ENCODE measurements at places on chromosomes 11 and 22. TPM values are rescaled to one million over a fixed set of nuclear protein-coding genes. Genes with fewer than 3 reads are reported as not detected.
A peak's percentile ranks its signal among the peaks of the same experiment; 100 is the strongest.

The CCND1 gene
- 579 TPM for total RNA-seq

The IL18 gene
- 1.2 TPM for total RNA-seq

The MAPK8IP2 gene
- total RNA-seq = not detected

DNA sequence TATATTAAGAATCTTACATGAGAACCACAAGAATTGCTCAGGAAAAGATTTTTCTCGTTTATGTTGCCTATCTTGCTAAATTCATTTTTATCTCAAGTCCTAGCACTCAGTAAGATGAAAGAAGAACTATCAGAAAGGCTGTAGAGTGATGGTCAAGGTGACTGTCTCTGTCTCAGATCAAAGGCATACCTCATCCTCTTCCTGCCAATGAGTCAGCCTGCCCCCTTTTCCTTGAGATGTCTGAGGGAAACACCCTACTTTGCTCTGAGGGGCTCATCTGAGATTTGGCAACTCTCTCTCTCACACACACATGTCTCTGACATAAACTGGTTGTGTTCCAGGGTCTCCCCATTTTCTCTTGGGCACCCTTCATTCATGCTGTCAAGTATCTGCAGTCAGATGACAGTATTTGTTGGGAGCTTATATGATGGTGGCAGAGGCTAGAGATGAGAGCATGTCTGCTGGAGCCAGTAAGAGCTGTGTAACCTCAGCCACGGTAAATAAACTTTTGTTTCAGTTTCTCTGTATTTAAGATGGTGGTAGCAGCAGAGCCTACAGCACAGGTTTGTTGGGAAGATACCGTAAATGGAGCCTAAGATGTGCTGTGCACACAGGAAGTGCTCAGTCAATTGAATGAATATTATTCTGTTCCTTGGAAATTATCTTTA is 1.6 kb downstream of the MMP27 start:
- no peaks in the 10 kb centered on the region for H3K4me1 ChIP-seq
- DNase-seq = no peak
- no peaks in the 10 kb centered on the region for H3K27me3 ChIP-seq
- H3K27ac ChIP-seq = no peak overlapping the region
- H3K36me3 ChIP-seq = no peaks in the 10 kb centered on the region

DNA sequence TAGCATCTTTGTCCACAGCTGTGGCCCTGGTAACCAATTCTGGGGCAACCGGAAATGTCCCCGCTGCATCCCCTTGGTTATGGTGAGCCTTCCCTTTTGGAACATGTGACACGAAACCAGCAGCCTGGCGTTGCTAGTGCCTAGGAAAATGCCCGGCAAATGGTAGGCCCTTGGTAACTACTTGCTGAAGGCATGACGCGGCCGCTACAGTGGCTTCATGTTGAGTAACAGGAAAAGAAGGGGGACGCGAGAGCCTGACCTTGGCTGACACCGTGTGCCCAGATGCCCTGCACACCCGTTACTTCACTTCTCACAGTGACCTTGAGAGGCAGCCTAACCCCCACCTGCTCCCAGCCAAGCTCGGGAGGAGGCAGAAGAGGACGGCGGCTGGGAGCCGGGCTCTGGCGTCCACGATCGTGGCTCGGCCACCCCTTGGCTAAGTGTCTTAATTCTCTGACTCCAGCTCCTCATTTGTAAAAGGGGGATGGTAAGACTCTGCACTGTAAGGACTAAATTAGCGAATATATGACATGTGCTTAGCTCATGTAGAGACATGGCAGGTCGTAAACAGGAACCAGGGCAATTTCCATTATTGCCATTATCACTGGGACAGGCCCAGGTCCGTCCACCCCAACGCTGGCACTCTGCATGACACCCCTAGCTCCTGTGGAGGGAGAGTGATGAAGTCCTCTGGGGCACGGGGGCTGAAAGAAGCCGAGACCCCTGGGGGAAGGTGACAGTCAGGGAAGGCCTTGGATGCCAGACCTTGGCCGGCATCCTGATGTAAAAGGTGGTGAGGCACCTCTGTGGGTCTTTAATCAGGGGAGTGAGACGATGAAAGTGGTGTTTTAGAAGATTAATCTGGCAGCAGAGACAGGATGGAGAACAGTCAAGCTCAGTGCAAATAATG is 18.9 kb downstream of the IFT27 start:
- no peak for DNase-seq
- H3K27ac ChIP-seq = no peak overlapping the region
- H3K4me3 ChIP-seq = no peak overlapping the region

DNA sequence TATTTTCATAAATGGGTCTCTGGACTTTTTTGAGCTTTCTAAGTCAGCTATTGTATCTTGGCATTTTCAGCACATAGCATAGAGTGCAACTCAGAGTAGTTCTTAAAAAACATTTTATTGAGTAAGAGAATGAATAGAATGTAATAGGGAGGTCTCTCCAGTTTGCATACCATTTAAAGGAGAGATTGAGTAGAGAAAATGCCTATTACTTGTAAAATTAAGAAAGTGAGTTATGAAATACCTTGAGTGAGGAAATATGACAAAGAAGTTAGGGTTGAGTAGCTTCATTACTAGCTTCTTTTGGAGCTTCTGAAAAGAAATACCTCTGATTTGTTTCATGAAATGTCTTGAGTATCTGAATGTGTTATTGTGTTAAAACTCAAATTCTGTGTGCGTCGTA is 140.0 kb downstream of the AASDHPPT start:
- DNase-seq = no peak
- H3K4me3 ChIP-seq = no peak overlapping the region
- no peaks in the 10 kb centered on the region for H3K36me3 ChIP-seq
- no peak overlapping the region for H3K27ac ChIP-seq

- H3K27ac ChIP-seq = no peak overlapping the region
- H3K4me3 ChIP-seq = no peak overlapping the region
- peaks cover 7% of the 10 kb centered on the region for H3K4me1 ChIP-seq
- no peaks in the 10 kb centered on the region for H3K27me3 ChIP-seq
These were observed 30.2 kb downstream of the OSBPL5 start for GRCh38 chr11:3134651-3135480.

DNA sequence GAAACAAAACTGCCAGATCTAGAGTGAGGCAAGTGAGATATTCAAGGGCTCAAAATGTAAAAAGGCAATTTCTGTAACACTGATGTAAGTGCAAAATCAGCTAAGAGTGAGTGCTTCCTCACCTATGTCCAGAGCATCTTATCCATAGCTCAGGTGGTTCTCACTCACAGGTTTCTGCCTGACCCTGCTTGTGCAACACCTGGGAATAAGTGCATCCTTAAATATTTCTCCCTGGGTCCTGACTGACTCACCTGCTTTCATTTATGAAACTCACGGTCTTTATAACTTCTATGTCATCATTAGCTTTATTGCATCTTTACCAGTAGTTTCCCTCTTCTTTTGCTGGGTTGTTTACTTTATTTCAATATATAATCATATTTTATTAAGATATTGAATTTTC is 260.6 kb downstream of the CNTN5 start:
- H3K4me1 ChIP-seq = no peaks in the 10 kb centered on the region
- H3K27ac ChIP-seq = no peak overlapping the region
- no peaks in the 10 kb centered on the region for H3K36me3 ChIP-seq
- no peaks in the 10 kb centered on the region for H3K27me3 ChIP-seq
- H3K4me3 ChIP-seq = no peak overlapping the region

DNA sequence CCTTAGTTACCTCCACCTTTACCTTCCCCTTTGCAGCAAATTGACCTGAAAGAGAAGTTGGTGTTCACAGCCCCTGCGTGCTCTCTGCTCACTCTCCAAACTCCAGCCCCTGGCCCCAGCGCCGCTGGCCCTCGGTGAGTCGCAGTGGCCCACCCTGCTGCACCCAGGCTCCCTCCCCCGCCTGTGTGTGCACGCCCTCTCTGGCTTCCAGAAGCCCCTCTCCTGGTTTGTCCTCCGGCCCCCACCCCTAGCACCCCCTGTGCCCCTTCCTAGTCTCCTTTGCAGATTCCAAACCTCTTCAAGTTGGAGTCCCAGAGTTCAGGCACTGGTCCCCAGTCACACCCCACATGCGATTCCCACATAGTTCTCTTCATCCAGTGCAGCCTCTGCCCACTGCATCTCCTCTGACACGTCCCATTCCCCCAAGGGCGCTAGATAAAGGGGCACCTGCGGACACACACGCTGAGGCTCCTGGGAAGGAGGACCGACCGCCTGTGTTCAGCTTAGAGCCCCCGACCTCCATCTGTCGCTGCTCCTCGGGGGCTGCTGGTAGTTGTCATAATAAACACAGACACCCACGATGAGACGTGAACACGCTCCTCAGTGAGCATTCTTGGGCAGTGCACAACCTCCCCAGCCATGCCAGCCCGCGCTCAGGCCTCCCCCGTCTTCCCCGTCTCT is 1.5 kb upstream of the PHRF1 start:
- H3K27me3 ChIP-seq = peaks cover 7% of the 10 kb centered on the region
- peak overlapping the region; percentile 42 for H3K4me3 ChIP-seq
- no peak overlapping the region for H3K27ac ChIP-seq
- DNase-seq = no peak
- H3K4me1 ChIP-seq = peaks cover 13% of the 10 kb centered on the region

- H3K4me3 ChIP-seq = no peak overlapping the region
- no peak overlapping the region for H3K27ac ChIP-seq
- no peaks in the 10 kb centered on the region for H3K36me3 ChIP-seq
- H3K27me3 ChIP-seq = no peaks in the 10 kb centered on the region
- DNase-seq = no peak
These were observed 7.4 kb upstream of the CREBZF start for GRCh38 chr11:85672105-85672902.

- H3K27me3 ChIP-seq = no peaks in the 10 kb centered on the region
- no peak for DNase-seq
- H3K4me3 ChIP-seq = no peak overlapping the region
- peak overlapping the region; percentile 93 for H3K27ac ChIP-seq
These were observed 42.5 kb upstream of the DLAT start for GRCh38 chr11:111982541-111983186.

All from SJSA1 (cell line).